ENCODE measurements at places on chromosomes 6 and 20.

DNA sequence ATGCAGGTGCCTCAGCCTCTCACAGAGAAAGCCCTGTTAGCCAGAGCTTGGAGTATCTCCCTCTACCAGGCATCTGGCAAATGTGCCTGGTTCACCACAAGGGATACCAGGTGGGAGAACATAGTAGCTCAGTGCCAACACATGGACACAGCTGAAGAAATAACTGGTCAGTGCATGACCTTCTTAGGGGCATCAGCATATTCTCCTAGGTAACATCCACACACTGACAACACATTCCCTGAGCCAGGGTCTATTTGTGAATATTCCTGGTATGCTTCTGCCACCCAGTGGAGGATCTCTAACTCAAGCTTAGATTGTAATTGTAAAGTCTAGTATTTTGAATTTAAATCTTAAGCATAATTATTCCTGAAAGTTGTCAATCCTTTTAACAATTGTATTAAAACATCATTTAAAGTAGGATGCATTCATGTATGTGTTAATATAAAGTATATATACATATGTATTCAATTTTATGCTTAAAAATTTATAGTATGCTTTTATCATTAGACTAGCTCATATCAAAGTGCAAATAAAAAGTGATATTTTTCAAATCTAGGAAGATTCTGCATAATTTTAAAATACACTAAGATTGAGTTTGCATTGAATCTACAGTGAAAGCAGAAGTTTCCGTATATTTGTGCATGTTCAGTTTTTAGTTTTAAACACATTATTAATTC is 45.3 kb upstream of the COL21A1 start:
- peak; percentile 57 for DNase-seq

- DNase-seq = no peak
Measured at GRCh38 chr6:33708516-33709204, 2.8 kb downstream of the UQCC2 start.

DNA sequence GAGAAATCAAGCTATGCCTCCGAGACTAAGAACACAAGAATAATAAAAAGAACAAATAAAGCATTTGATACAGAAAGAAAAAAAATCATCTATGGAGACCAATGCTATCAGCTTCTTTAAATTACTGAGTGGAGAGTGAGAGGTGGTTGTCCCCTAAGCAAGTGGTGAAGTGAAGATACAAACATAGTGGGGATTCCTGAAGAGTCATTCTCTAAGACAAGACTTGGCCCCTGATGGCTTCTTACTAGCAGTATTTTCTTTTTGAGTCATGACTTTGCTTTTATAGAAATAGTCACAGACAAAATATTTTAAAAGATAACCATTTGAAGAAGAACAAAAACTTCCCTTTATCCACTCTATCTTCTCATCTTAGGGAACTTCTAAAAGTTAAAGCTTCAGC is 261.4 kb upstream of the PRDM1 start:
- DNase-seq = no peak

DNA sequence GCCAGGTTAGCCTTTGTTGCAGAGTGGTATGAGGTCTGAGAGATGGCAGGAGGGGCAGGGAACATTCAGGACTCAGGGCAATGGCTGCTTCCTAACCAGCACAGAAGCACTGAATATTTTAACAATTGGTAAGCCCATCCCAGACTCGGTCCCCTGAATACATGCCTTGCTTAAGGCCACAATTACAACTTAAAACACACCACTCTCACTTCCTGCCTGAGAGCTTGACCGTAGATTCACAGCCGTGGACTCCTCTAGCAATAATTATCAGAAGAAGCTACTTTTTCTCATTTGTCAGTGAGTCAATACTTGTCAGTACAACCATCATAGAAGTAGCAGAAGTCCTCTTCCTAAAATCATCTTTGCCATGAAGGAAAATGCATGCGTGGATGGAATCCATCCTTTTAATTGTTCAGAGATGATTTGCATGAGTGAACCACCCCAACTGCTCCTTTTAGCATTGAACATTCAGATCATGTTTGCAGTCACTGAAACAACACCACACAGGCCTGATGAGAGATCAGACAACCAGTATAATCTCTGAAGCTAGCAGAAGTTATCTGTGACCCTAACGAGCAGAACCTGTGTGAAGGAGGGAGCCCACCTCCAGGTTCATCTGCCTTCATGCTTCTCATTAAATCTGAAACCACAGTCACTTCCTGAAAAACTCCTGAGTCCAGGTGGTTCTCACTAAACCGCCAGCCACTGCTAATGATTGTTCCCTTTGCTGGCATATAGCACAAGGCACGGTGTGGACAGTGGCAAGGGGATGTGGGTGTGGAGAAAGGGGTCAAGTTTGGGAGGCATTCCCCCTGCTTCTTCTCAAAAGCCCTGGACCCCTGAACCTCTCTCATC is 333.9 kb upstream of the CNR1 start:
- no peak for DNase-seq

DNA sequence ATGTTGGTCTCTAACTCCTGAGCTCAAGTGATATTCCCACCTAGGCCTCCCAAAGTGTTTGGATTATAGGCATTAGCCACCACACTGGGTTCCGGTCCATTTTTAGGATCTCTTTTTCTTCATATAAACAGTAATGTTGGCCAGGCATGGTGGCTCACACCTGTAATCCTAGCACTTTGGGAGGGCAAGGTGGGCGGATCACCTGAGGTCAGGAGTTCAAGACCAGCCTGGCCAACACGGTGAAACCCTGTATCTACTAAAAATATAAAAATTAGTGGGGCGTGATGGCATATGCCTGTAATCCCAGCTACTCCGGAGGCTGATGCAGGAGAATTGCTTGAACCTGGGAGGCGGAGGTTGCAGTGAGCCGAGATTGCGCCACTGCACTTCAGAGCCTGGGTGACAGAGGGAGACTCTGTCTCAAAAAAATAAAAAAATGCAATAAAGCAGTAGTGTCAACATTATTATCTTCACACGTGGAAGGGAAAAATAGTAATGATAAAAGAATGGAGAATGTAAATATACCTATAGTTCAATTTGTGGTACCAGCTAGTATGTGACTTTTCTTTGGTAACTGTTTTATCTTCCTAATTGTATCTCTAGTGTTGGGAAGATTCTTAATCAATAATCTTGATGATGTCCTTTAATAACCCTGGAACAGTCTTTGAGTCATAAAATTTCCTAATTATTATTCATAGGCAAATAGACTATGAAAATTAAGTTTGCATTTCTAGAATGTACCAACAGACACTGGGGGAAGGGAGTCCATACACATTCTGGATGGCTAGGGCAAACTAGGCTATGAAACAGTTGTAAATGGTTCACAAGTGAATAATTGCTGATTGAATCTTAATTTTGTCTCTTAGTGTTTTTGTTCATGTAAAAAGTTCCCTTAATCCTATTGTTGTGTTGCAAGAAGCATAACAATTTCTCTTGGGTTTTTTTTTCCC is 3.6 kb downstream of the PARD6B start:
- DNase-seq = no peak

DNA sequence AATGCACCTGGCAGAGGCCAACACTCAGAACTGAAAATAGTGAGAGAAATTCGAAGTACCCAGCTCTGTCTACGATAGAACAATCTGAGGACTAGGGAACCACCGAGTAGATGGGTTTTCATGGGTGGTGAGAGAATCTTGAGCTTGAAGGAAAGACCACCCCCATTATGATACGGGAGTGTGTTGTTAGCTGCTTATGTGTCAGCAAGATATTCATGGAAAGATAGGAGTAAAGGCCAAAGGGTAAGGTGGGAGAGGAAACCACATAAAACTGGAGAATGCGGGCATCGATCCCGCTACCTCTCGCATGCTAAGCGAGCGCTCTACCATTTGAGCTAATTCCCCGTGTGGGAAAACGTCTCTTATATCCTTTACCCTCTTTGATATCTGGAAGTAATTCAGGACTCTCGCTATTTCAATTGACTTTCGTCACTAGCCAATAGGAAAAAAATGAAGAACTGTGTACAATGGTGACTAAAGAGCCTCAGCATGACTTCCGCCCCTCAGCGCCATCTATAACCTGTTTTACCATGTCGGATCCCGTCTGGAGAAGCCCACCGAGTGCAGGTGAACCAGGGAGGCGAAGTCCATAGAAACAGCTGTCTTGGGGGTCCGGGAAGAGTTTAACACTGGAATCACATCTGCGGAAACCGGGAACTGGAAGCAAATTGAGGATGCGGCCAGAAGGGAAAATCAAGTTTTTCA is 25.0 kb upstream of the ABT1 start:
- peak; percentile 90 for DNase-seq

GRCh38 chr20:57317789-57318371 is 11.7 kb upstream of the SPO11 start:
- DNase-seq = no peak
